AML-193 (cell line): ENCODE measurements at places on chromosomes 13 and 19.

GRCh38 chr19:31674503-31675192 lies 325.4 kb upstream of the TSHZ3 start:
- no peak for DNase-seq

DNA sequence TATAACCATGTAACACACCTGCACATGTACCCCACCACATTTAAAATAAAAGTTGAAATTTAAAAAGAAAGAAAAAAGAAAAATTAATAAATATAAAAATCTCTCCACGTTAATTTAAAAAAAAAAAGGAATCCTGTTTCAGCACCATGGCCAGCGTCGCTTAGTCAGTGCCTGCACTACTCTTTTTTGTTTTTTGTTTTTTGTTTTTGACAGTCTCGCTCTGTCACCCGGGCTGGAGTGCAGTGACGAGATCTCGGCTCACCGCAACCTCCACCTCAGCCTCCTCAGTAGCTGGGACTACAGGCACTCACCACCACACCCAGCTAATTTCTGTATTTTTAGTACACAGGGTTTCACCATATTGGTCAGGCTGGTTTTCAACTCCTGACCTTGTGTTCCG lies 835.9 kb downstream of the UQCRFS1 start:
- DNase-seq: no peak

GRCh38 chr19:792306-792885 lies 4.9 kb upstream of the PTBP1 start:
- DNase-seq: no peak

GRCh38 chr19:8210421-8211101 lies 1.4 kb downstream of the CERS4 start:
- no peak for DNase-seq

- DNase-seq: no peak
Observed at GRCh38 chr19:11949201-11949600, 15.6 kb upstream of the ZNF763 start.

DNA sequence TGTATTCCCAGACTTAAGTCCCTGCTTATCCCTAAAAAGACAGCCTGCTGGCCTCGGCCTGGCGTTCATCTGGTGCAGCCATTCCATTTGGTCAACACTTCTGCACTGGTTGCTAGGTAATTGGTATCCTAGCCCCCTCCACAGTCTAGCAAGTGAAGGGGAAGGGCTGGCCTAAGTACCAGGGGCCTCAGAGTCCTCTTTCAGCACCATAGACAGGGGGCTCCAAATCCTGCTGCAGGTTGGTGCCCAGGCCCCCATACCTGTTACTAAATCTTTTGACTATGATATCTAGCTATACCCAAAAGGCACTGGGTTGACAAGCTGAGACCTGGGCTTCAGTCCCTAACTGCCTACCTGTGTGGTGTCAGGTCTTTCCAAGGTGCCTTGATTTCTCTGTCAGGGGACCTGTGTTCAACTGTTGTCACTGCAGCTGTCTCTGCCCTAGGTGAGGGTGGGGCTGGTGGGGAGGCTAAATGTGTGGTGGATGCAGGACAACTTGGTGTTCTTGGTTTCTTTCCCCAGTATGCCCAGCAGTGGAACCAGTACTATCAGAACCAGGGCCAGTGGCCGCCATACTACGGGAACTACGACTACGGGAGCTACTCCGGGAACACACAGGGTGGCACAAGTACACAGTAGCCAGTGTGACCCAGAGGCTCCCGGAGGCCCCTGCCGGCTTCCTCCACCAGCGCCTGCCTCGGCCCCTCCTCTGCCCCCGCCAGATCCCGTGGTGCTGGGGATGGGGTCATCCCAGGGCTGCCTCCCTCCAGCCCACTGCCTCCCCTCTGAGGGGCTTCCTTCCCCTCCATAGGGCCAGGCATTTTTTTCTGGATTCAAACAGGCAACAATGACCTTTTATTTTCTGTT lies 3.8 kb upstream of the CCDC97 start:
- DNase-seq: no peak

- no peak for DNase-seq
Observed at GRCh38 chr13:30671271-30671815, 53.6 kb downstream of the USPL1 start.

GRCh38 chr13:111327730-111328573 lies 7.5 kb downstream of the TEX29 start:
- DNase-seq: no peak

DNA sequence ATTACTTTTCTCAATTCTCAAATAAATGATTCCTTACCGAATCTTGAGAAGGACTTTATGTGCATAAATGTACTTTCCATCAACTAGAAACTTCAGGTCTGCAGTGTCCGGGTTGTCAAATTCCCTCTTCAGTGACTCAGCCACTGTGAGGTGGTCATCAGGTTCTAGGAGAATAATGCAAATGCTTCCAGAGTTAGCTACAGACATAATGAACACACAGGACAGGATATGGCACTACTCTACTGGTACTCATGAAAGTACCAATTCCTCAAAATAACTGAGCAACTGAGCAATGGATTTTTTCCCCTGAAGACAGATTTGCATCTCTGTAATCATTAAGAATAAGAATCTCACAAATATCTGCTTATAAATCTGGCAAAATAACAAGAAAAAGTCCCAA lies 31.2 kb downstream of the RCBTB2 start:
- no peak for DNase-seq

GRCh38 chr13:113562085-113562749 lies 22.3 kb upstream of the TFDP1 start:
- peak; percentile 51 for DNase-seq

- DNase-seq: no peak
Observed at GRCh38 chr19:39031368-39032062, 834 bp downstream of the FBXO27 start.

DNA sequence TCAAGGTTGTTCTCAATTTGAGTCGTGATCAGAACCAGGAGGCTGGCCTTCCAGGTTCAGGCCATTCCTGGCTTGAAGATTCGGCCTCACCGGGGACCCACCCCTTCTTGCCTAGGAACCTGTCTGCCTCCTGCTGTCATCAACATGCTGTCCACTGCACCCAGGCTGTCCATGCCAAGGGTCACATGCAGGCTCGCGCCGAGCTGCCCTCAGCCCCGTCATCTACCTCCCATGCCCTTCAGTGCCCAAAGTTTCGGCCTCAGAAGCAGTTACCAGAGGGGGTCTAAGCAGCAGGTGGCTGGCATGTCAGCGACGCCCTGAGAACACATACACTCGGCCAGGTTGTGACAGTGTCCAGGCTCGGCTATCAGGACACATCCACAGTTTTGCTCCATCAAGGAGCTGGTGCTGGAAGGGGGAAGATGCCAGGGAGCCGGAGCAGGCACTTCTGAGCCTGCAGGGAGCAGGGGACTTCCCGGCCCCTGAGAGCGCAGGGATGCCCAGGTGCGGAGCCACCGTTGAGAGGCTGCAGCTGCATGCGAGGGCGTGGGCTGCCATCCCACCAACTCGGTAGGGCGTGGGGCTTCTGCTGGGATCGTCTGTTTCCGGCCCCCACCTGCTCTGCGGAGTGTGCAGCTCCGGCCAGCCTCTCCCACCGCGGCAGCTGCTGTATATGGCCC lies 590.9 kb upstream of the SLITRK5 start:
- DNase-seq: no peak

- DNase-seq: no peak
Observed at GRCh38 chr19:33890569-33890968, 93.9 kb downstream of the KCTD15 start.

GRCh38 chr13:50615234-50615633 lies 228.3 kb downstream of the DLEU7 start:
- DNase-seq: no peak

GRCh38 chr13:90293793-90294361 lies 1053.6 kb upstream of the MIR17HG start:
- DNase-seq: no peak

- DNase-seq: no peak
Observed at GRCh38 chr19:12938779-12939601, 581 bp downstream of the CALR start.

DNA sequence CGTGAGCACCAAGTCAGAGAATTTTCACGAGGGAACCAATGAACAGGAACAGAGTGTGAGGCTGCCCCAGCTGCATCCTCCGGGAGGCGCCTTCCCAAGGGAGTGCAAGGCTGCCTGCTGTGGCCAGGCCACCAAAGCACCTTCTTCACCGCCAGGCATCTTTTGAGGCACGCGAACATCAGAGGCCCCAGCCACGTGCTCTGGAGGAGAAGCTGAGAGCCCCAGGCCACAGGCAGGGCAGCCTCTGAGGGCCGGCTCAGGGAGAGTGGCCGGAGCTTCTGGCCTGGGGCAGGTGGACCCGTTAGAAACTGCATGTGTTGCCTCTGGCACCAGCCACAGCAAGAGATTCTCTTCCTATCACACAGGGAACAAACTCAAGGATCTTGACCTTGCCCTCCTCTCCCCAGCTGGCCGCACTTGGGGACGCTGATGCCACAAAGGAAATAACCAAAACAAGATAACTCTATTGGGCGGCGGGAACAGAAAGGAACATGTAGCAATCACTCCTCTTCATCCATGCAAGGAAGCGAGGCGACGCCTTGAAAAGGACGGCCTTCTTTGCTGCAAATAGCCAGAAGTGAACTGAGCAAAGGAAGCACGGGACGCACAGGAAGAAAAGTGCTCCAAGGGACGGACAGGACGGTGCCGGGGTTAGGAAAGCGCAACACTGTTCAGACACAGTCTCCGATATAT lies 19.9 kb downstream of the GAS6 start:
- no peak for DNase-seq

DNA sequence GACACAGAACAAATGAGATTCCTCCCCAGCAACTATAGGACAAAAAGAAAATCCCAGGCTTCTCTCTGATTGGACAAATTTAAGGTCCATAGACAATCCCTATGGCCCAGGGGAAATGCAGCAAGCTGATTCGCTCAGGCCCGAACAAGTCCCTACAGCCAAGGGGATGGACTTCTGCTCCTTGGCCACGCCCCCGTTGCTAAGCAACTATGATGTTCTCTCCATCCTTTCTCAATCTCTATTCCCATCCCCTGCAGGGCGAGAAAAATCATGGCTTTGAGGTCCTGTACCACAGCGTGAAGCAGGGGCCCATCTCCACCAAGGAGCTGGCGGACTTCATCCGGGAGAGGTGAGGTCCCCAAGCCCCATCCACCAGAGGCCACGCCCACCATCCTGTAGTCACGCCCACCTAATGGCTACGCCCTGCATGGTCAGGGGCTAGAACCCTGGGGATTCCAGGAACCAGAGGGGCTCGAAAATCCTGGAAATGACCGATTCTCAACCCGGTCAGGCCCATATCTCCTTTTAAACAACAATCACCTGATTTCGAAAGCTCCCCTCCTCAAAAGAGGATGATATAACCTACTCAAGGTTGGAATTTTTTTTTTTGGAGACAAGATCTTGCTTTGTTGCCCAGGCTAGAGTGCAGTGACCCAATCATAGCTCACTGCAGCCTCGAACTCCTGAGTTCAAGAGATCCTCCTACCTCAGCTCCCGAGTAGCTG lies 11.4 kb downstream of the FCHO1 start:
- no peak for DNase-seq

DNA sequence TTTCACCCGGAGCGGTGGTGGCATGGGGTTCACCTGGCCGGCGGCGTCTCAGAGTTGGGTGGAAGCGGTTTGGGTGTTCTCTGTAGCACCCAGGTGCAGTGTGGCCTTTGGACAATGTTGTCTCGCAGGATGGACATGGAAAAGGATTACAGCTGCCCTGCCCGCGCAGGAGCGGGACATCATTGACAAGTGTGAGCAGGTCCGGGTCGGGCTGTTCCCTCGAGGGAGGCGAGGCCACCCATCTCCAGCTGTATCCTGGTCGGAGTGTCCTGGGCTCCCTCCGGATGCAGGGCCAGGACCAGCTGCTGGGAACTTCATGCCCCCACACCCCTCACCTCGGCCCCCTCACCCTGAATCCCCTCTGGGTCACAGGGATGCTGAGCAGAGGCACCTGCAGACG lies 7.8 kb upstream of the ZNF14 start:
- no peak for DNase-seq

DNA sequence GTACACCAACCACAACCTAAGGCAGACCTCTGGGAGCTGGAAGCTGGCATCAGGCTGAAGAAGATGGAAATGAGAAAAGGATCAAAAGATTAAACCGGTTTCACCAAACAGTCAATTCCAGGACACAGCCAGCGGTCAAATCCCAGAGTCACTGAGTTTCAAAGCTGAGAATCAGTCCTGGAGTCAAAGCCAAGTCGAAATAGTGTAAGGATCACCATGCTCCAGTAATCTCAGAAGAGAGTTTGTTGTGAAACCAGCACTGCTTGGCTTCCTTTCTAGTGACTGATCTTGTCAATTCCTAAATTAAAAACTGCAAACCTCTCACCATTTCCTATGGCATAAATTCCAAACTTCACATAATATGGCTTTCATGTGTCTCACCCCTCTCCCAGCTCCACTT lies 198.8 kb downstream of the GPC6 start:
- DNase-seq: no peak

GRCh38 chr19:46529622-46530451 lies 34.2 kb upstream of the PNMA8B start:
- DNase-seq: peak; percentile 71

- DNase-seq: no peak
Observed at GRCh38 chr13:99044764-99045163, 66.9 kb upstream of the DOCK9 start.

GRCh38 chr19:17865364-17866311 lies 5.9 kb downstream of the RPL18A start:
- no peak for DNase-seq

DNA sequence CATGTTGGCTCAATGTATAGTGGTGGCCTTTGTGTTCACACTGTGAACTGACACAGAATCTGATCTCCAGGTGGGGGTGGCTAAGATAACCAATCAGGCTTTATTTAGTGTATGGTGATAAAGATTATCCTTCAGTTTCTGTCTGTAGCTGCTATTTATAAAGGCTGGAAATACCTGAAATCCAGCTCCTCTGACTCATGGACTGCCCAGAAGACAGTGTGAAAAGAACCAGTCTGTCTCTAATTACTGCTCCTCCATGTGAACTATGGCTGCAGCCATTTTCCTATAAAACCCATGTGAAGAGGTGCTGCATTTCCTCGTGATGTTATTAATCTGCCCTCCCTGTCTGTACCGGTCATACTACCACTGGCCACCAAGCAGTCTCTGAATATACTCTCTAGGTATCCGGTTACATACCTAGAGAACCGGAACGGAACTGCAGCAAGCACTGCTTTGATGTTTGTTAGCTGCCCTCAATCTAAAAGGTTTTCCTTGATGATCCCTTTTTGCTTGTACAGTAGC lies 238.0 kb downstream of the LHFPL6 start:
- no peak for DNase-seq

DNA sequence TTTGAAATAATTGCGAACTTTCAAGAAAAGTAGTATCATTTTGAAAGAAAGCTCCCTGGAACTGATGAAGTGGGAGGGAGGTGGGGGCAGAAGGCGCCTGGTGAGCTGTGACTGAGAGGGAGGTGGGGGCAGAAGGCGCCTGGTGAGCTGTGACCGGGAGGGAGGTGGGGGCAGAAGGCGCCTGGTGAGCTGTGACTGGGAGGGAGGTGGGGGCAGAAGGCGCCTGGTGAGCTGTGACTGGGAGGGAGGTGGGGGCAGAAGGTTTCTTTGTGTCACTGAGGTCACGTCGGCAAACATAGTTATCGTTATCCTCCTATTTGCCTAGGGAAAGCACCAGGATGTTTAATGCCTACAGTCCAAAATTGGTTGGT lies 24.2 kb downstream of the C2CD4C start:
- no peak for DNase-seq

- DNase-seq: no peak
Observed at GRCh38 chr13:98371516-98372023, 194.5 kb upstream of the RNF113B start.
